Bronchus fibroblast of lung (primary cell): ENCODE measurements at places on chromosomes 4 and X. TPM values are rescaled to one million over a fixed set of nuclear protein-coding genes. Genes with fewer than 3 reads are reported as not detected.

Gene DACH2
- total RNA-seq: under 0.01 TPM in 1 of 2 replicates, not detected in the other

Gene XAGE1B
- total RNA-seq: not detected in 2 replicates

Gene AFF2
- total RNA-seq: 0.15 and 0.17 TPM in 2 replicates

Gene XG
- total RNA-seq: not detected in 2 replicates

Gene RGS12
- 10.1 and 10.9 TPM in 2 replicates for total RNA-seq

Gene HPGDS
- not detected in 2 replicates for total RNA-seq

Gene SOWAHD
- 0.17 and 0.30 TPM in 2 replicates for total RNA-seq

Gene HTRA3
- 3.3 and 4.4 TPM in 2 replicates for total RNA-seq

Gene SPIN2B
- total RNA-seq: 8.2 and 8.4 TPM in 2 replicates

Gene CLNK
- total RNA-seq: not detected in 2 replicates

Gene ENPEP
- under 0.01 and 0.15 TPM in 2 replicates for total RNA-seq

Gene ENAM
- total RNA-seq: not detected in 2 replicates

Gene ADGRG2
- under 0.01 TPM in 2 replicates for total RNA-seq

Gene MAB21L2
- 0.15 and 0.67 TPM in 2 replicates for total RNA-seq

Gene ASB12
- 0.17 TPM in 1 of 2 replicates, not detected in the other for total RNA-seq

Gene BMPR1B
- under 0.01 and 0.17 TPM in 2 replicates for total RNA-seq
